ENCODE measurements at places on chromosomes 5 and 9.

DNA sequence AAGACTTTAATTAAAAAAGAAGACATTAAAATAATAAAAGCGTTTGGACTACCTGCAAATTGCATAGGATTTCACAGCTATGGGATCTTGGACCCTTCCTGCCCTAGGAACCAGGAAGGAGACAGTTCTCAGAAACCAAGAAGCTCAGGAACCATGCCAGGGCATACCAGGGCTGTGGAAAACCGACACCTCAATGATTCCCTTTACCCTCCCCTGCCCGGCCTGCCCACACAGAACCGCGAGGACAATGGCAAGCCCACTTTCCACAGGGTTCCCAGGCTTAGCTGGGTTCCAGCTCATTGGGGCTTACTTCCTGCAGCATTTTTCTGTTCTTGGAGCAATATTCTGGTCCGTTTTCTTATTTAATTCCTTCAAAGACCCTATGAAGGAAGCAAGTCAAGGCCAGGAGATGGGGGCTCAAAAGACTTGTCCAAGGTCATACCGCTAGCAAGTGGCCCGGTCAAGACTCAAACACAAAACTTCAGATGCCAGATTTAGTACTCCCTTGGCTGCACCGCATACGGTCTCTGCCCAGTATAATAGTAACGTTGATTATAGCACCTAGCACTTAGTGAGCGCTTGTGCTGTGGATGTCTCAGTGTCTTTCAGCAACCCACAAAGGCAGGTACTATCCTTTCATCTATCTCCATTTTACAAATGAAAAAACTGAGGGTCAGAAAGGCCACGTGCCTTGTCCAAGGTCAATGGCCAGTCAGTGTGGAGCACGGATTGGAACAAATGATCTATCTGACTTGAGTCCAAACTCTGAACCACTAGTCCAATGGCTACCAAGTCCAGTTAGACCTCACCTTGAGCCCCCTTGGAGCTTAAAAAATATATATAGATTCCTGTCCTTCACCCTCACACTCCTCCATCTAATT lies 6.8 kb downstream of the FAT2 start:
- DNase-seq, result no peak

GRCh38 chr5:150412319-150413175 lies at the start of gene CD74:
Gene CD74 (minus strand): TSS chr5:150412910. CDS start chr5:150412749, 161 bp downstream.
- no peak for DNase-seq

GRCh38 chr9:79542735-79543620 lies 28.8 kb upstream of the TLE4 start:
- no peak for DNase-seq

GRCh38 chr9:15999422-16000339 lies 446.8 kb downstream of the CCDC171 start:
- no peak for DNase-seq

- DNase-seq, result no peak
These were observed 142.0 kb downstream of the PARP8 start for GRCh38 chr5:50808406-50808805.

DNA sequence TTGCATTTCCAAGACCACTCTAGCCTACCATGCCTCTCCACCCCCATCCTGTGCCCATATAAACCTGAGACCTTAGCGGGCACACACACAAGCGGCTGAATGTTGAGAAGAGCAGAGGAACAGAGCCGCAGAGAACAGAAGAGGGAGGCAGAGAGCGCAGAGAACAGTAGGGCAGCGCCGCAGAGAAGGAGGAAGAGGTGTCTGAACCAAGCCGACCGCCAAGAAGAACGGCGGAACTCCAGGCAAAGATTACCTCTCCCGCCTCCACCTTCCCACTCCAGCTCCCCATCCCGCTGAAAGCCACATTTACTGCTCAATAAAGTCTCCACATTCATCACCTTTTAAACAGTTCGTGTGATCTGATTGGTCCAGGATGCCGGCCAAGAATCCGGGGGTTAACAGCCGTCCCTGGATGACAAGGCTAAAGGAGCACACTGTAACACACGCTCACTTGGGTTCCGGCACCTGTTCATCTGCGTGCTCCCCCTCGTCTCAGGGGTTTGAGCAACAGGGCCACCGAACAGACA lies 33.2 kb downstream of the GRIN3A start:
- peak; percentile 58 for DNase-seq

GRCh38 chr5:140549237-140550144 lies 2.0 kb downstream of the EIF4EBP3 start:
- DNase-seq, result no peak

DNA sequence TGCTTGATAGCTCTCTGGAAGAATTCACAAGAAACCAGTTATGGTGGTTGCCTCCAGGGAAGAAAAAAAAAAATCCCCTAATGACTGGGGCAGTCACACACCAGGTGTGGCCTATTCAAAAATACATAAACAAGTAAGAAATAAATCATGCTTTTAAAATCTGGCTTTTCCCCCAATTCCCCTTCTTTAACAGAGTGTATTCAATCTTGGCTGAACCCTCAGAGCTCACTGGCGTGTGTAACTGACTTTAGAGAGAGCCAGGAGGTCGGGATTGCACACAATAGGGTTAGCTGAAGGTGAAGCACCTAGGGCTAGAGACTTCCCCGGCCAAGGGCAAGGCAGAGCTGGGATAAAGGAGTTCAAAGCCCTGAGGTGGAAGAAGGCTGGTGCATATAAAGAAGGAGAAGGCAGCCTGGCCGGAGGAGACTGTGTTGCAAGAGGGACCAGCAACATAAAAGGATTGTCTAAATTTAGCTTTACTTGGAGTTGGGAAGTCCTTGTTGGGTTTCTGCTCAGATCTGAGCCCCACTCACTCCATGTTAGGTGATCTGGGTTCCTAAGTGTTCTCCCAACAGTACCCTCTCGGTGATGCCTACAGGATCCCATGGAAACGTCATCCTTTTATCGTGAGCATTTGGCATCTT lies 19.7 kb downstream of the FNBP1 start:
- no peak for DNase-seq

DNA sequence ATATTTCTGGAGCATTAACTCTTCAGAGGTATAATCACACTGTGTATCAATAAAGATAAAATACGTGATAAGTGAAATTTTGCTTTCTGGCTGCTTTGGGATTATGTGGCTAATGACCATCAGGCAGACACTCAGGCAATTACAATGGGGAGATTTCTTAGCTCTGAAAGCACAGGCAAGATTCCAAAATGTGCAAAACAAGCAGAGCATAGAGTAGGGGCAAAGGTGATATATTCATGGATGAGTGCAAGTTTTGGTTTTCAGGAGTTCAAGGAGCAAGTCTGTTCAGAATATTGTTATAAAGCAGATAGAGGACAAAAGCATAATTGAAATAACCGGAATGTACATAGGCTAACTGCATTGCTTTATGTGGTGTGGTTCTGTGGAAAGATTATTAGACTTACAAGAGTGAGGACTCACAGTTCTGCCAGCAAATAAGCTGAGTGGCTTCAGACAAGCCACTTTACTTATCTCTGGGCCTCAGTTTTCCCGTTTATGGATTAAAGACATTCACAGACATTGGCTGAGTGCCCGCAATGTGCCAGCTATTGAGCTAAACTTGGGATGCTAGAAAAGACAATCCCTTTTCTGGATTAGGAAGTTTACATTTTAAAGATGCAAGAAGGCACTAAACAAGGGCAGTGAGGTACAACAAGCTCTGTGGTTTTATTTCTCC lies 945.6 kb upstream of the ARRDC3 start:
- DNase-seq, result no peak

GRCh38 chr9:109775516-109775915 lies 4.5 kb upstream of the PALM2AKAP2 start:
- DNase-seq, result no peak

- no peak for DNase-seq
These were observed 313.9 kb upstream of the TLE4 start for GRCh38 chr9:79257790-79258351.

DNA sequence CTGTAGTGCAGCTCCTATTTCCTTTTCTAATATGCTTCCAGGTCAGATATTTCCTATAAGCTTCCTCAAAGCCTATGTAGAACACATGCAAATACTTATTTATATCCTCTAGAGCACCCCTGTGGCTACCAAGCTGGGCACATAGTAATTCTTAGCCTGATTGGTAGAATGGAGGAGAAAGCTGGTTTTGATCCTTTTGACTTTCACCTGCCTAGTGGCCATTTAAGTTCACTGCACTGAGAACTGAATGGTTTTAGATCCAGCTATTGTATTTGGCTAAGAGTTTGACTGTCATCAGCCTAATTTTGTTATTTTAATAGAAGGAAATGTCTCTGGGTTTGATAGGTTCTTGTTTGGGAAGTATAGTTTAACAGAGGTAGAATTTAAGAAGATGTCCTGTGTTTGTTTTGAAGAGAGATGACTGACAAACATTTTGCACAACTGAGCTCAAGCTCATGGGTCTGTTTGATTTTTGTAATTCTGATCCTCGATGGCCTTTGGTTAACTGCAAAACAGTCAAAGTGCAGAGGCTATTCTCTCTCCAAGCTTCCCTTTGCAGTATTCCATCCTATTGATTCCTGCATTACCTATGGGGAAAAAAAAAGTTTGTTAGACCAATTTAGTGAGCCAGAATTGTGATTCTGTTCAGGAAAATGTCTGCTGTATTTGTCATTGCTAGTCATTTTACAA lies 85.4 kb downstream of the KCNN2 start:
- DNase-seq, result no peak

- no peak for DNase-seq
These were observed 11.4 kb downstream of the PHF2 start for GRCh38 chr9:93587651-93588347.

GRCh38 chr5:110812639-110813038 lies 73.8 kb downstream of the SLC25A46 start:
- DNase-seq, result no peak

DNA sequence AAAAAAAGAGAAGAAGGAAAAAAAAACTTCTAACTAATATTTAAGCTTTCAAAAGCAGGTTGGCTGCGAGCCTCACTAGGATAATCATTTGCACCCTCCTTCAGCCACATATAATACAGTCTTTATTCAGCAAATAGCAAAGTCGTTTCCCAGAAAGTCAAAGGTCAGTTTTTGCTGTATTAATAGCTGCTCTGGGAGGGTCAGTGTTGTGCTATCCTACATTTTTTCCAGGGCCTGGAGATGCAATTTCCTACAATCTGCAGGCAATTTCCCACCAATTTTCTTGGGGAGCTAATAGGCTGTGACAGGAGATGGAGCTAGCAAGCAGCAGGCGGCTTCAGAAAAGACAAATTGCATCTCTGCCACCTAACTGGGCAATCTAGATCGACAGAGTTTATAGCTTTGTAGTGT lies 136.8 kb downstream of the TLE1 start:
- DNase-seq, result no peak

GRCh38 chr9:112186695-112187094 lies 11.6 kb upstream of the SUSD1 start:
- no peak for DNase-seq

GRCh38 chr5:96808541-96808828 lies 740 bp upstream of the ERAP1 start:
- DNase-seq, result no peak

DNA sequence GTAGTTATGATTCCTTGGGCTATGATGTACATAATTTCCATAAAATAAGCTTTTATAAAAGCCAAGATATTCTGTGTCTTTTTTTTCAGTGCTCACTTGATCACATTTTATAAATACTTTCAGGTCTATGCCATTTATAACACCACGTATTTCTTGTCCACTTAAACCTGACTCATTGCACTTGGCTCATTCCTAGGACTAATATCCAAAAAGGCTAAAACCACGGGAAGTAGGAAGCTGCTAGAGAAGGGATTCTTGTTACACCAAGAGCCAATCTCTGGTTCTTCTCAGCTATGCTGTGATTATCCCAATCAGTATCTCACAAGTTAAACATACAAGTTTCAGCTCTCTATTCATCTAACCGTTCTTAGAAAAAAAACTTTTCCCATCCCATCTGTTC lies 80.4 kb upstream of the CDH6 start:
- DNase-seq, result no peak

GRCh38 chr9:137438591-137439157 lies 2.5 kb downstream of the ENTPD8 start:
- no peak for DNase-seq

GRCh38 chr9:90458485-90458884 lies 184.1 kb downstream of the DIRAS2 start:
- DNase-seq, result peak; percentile 18

GRCh38 chr5:95917207-95917606 lies 44.4 kb downstream of the ELL2 start:
- DNase-seq, result no peak

All from iPS DF 6.9 (cell line).